ENCODE measurements at places on chromosomes 12 and 14. TPM values are rescaled to one million over a fixed set of nuclear protein-coding genes. Genes with fewer than 3 reads are reported as not detected.

RTN1 gene
- total RNA-seq = 3.0 TPM

APOF gene
- not detected for total RNA-seq

GPR137C gene
- 0.56 TPM for total RNA-seq

USP44 gene
- 2.0 TPM for total RNA-seq

GLS2 gene
- total RNA-seq = 1.2 TPM

SCNN1A gene
- 0.08 TPM for total RNA-seq

DPPA3 gene
- total RNA-seq = not detected

SRRM4 gene
- total RNA-seq = 0.22 TPM

CLEC14A gene
- total RNA-seq = 30.1 TPM

STXBP6 gene
- 30.8 TPM for total RNA-seq

TCP11L2 gene
- 60.9 TPM for total RNA-seq

PIWIL1 gene
- total RNA-seq = not detected

All from right cardiac atrium (tissue), 5 donors.